ENCODE measurements at places on chromosomes 16 and 17.

GRCh38 chr16:16938009-16938408 lies 532.8 kb downstream of the XYLT1 start:
- DNase-seq: no peak

DNA sequence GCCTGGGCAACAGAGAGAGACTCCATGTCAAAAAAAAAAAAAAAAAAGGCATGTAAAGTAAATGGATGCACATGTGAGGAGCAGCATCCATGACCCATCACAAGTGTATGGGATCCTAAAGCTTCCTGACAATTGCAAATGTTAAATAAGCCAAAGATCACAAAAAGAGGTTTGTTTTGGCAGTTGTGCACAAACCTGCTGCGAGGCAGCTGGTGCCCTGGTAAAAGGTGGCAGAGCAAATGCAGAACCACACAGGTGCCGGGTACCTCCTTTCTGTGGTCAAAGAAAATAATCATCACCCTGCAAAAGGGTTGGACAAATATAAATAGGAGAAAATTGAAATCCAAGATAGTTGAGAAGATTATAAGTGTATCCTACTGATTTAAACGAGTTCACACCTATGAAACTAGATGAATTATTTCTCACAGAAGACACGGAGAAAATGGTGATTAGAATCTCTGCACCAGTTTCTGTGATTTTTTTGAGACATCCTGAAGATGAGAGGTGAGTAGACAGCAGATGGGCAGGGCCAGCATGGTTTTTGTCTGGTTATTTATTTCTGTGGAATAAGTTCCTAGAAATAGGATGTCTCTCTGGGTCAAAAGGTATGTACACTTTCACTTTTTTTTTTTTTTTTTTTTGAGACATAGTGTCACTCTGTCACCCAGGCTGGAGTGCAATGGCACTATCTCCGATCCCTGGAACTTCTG lies 291.3 kb downstream of the CDH13 start:
- no peak for DNase-seq

- DNase-seq: no peak
Observed at GRCh38 chr16:14668556-14669223, 25.4 kb downstream of the PLA2G10 start.

GRCh38 chr17:53186001-53186400 lies 636.7 kb upstream of the KIF2B start:
- no peak for DNase-seq

DNA sequence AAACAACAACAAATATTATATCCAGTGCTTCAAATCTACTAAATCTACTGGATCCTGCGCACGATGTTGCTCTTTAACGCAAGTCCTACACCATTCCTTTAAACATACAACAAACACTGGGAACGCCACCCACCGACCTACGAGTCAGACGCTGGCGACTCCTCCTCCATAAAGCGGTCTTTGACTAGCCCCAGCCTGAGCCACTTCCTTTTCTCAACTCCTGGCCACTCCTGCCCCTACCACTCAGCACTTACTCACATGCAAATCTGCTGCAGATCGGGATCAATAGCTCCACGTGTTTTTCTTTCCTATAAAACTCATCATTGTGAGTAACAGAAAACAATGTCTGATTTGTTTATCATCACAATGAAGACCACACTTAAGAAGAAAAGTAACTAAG lies 32.8 kb upstream of the MNT start:
- no peak for DNase-seq

DNA sequence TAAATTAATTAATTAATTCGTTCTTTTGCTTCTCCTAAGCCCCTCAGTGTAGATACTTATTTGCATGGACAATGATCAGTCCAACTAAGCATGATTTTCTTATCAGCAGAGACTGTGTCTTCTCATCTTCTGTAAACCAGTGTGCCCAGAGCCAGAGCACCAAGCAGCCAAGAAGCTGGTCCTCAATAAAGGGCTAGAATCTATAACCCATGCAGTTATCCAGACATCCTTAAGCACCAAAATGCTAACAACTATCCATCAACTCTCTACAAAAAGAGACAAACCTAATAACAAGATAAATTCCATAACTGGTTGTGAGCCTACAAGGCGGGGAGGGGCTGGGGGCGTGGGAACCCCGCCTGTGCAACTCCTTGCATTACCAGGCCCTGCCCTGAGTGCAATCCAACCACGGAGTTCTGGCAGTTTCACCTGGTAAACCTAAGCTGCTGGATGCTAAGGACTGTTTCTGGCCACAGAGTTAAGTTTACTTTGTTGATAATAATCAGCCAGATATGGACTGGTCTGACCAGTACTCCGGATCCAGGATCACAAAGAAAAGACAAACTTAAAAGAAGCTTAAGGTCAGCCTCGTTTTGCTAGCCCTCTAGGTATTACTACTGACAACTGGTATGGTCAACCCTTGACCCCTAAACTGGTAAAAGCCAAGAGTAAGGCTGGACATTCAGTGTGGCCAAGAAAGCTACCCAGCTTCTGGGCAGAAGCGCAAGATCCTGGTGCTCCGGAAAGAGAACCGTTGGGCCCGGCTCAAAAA lies 51.5 kb downstream of the ZFHX3 start:
- no peak for DNase-seq

- no peak for DNase-seq
Observed at GRCh38 chr17:18115517-18115916, 7.0 kb downstream of the MYO15A start.

DNA sequence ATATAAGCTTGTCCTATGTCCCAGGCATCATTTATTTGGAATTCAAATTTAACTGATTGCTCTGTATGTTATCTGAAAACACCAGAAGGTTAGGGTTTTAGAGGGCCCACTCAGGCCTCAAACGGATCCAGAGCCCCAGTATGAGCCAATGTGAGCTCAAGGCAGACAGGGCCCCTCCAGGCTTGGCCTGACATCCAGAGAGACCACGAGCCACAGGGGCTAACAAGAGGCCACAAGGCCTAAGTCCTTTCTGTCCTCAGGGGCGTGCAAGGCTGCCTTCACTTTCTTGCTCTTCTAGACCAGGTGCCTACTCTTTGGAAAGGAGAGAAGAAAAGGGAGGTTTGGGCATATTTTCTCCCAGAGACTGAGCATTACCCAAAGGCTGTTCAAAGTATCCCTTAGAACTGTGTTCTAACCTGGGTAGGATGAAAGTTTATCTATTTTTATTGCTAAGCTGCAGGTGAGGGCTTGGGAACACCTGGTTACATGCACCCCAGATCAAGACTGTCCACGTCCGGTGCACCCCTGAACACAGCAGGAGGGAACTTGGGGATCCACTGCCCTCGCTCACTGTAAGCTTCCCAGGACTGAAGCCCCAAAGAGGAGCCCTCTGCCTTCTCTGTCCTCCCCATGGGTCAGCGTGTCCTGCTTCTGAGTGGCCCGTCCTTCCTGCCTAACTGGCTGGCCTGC lies 1.5 kb upstream of the ENGASE start:
- no peak for DNase-seq

- DNase-seq: no peak
Observed at GRCh38 chr17:14808425-14808824, 456.7 kb downstream of the PMP22 start.

GRCh38 chr17:32484628-32485027 lies 2.2 kb upstream of the CDK5R1 start:
- DNase-seq: no peak

DNA sequence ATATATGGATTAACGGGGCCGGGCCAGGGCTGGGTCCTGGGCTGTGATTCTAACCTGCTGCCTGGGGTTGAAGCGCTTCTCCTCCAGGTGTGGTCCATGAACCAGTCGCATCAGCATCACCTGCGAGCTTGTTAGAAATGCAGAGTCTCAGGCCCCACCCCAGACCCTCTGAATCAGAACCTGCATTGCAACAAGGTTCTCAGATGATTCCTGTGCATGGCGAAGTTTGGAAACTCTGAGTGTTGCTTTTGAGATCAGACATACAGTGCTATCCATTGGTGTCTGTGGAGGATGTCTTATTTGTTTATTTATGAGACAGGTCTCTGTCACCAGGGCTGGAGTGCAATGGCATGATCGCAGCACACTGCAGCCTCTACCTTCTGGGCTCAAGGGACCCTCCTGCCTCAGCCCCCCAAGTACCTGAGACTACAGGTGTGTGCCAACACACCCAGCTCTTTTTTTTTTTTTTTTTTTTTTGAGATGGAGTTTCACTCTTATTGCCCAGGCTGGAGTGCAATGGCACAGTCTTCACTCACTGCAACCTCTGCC lies 99.8 kb downstream of the PITPNC1 start:
- no peak for DNase-seq

DNA sequence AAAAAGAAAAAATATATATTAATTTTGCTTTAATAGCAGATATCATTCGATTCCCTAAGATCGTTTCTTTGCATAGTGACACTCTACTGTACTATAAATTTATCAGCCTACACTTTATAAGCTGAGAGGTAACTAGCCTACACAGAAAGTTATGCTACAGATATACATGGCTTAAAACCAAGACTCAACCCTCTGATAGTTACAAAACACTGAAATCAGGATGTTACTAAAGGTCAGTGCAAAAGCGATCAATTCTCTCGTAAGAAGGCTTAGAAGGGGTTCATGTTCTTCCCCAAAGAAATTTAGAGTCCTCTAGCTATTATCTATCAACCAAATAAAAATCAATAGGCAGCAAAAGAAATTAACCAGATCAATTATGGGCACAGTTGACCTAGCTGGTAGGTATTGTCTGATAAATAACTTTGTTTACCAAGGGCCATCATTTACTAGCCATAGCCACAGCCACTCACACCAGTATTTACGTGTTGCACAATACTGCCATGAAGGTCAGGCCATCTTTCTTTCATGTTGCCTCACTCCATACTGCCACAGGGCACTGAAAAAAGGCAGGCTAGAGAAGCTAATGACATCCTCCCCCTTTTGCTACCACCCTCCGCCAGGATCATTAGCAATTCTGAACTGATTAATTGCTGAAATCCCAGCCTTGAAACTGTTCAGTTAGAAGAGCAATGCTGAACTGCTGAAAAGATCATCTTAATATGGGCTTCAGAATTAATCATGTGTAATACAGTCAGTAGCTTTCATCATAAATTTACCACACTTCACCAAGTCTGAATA lies 43.7 kb downstream of the RND2 start:
- no peak for DNase-seq

DNA sequence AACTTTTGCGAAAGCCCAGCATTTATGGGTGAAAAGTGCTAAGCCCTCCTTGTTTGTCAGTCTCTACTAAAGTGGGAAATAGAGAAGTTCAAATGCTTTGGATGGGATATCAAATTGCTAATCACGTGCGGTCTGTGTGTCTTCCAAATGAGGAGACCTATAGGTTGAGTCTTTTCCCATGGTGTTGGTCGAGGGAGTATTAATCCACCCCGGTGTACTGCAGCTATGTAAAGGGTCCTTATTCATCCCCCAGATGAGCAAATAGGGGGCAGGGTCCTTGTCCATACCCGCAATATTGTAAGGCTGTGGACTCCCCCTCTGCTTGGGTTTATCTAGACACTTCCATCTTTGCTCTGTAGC lies 14.6 kb downstream of the KIAA0513 start:
- DNase-seq: no peak

- DNase-seq: no peak
Observed at GRCh38 chr16:7703672-7704071, 371.0 kb downstream of the RBFOX1 start.

- DNase-seq: no peak
Observed at GRCh38 chr16:58290861-58291260, 4.0 kb downstream of the PRSS54 start.

DNA sequence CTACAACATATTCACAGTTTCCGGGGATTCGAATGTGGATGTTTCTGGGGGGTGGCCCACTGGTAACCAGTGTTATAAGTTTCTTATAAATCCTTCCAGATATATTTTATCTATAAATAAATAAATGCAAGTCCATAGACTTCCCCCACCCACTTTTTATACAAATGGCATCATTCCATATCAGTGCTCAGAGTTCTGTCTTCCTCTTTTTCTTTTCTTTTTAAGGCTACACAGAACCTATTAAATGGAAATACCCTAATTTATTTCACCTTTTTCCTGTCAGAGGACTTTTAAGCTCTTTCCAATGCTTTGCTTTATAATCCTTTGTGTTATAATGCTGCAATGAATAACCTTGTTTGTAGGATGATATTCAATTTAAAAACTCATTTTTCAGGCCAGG lies 3.8 kb downstream of the LGALS9 start:
- no peak for DNase-seq

GRCh38 chr16:49333259-49333597 lies 40.4 kb upstream of the C16orf78 start:
- no peak for DNase-seq

GRCh38 chr16:23987443-23987842 lies 151.7 kb downstream of the PRKCB start:
- DNase-seq: no peak

- no peak for DNase-seq
Observed at GRCh38 chr17:6487251-6488007, 43.2 kb downstream of the PIMREG start.

DNA sequence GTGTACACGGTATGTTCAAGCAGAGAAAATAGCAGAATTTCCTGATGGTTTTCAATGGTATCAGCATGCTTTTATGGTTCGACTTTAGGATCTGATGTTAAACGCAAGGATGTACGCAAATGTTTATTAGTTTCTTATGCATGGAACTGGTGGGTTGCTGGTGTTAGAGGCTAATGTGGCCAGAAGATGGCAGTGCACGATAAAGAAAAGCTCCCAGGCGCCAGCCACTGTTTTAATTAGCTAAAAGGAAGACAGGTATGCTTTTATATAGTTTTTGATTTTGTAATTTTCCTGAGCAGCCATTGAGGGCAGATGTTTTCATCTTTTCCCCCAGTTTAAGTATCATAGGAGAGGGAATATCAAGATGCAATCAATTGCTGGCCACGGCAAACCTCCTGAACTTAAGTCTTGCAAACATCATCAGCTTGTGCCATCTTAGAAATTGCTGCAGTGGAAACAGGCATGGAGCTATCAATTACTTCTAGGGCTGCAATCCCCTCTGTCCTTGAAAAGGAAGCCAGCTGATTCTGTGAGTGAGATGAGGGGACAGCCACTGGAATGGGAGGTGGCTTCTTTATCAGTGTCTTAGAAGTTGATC lies 648.5 kb upstream of the RBFOX1 start:
- DNase-seq: no peak

DNA sequence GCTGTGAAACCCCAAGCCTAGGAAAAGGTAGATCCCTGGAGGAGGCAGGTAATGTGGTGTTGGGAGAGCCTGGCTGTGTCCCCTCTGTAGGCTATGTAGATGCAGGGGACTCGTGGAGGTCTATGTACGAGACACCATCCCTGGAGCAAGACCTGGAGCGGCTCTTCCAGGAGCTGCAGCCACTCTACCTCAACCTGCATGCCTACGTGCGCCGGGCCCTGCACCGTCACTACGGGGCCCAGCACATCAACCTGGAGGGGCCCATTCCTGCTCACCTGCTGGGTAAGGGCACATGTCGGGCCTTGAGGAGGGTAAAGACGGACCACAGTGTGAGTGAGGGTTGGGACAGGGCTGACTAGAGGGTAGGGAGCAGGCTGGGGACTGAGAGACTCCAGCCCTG lies 12.0 kb downstream of the ACE start:
- DNase-seq: no peak

DNA sequence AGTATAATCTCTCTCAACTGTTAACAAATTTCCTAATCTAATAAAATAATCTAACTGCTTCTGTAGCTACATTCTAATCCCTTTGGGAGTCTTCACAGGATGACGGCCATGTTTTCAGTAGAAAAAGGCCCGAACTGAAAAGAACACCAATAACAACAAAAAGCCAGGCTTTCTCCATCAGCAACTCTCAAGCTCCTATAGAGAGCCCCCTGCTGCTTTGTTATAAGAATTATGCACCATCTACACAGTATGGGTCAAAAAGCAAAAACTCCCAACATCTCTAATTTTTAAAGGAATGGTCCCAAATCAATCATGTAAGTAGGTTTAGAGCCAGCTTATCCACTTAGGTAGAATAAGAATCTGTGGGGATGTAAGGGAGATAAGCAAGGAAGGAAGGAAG lies 163.6 kb upstream of the C17orf78 start:
- DNase-seq: no peak
